CD4-positive, alpha-beta T cell treated with Interferon gamma for 1 hour (primary cell): ENCODE measurements at places on chromosomes 3 and 15.

DNA sequence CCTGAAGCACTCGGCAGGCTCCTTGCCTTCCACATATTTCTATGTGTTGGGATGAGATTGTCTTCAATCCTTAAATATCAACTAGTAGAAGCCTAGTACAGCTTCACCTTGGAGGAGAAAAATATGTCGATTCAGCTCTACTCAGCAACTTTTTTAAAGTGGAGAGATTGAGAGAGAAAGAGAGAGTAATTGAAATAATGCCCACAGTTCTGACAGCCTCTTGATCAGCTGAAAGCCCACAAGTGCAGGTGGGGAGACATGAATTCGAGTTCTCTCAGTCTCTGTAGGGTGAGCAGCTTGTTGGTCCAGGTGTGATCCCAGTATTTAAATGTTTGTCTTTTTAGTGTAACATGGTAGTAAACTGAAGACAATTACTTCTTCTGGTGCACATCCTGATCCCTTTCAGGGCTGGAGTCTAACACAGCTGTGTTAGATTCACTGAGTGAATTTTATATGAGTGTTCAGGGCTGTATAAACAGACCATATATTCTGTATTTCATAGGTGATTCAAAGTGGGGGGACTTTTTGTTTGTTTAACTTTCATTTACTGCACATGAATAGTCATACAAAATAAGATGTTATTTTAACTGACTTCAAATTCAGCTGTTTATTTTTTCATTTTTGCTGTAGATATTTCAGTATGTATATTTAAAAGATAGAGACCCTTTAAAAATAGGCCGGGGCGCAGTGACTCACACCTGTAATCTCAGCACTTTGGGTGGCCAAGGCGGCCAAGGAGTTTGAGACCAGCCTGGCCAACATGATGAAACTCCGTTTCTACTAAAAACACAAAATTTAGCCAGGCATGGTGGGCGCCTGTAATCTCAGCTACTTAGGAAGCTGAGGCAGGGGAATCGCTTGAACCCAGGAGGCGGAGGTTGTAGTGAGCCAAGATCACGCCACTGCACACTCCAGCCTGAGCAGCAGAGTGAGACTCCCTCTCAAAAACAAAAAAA is 64.0 kb downstream of the ST6GAL1 start:
- DNase-seq, result no peak

- DNase-seq, result no peak
Measured at GRCh38 chr3:148206446-148206845, 491.3 kb upstream of the AGTR1 start.

DNA sequence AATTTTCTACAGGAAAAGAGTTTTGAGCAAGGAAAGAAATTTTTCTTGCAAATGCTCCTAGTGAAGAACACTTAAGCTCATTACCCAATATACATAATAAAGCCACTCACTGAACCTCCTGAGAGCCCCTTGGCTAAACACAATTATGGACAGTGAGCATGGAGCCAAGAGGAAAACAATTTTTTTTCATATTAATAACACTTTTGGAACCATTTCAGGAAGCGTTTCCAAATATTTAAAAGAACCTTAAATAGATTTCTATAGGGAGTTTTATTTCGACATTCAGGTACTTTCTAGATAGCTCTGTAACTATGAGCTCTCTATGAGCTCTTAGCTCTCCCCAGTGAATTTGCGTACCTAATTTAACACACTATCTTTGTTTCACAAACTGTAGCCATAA is 581.1 kb downstream of the ZNF385D start:
- DNase-seq, result no peak

DNA sequence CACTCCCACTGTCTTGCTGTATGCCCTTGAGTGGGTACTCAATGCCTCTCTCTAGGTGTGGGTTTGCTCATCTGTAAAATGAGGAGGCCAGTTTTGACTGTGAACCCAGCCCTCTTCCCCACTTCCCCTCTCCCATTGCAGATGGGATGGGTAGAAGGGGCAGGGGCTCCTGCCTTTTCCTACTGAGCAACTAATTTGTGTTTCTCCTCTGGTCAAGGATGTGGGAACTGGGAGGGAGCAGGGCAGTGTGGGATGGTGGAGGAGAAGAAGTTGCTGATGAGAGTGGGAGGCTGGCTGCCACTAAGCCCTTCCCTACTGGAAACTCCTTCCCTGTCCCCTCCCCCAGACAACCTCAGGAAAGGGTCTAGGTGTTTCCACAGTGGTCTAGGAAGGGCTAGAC is 20.1 kb upstream of the ANKDD1A start:
- no peak for DNase-seq

GRCh38 chr3:56137415-56137814 is 330.9 kb downstream of the ERC2 start:
- DNase-seq, result no peak

- DNase-seq, result peak; percentile 81
Measured at GRCh38 chr3:194103983-194104751, 31.8 kb upstream of the HES1 start.

GRCh38 chr15:91589360-91589759 is 264.1 kb upstream of the SLCO3A1 start:
- DNase-seq, result no peak
